ENCODE measurements at places on chromosomes 3 and 15.

DNA sequence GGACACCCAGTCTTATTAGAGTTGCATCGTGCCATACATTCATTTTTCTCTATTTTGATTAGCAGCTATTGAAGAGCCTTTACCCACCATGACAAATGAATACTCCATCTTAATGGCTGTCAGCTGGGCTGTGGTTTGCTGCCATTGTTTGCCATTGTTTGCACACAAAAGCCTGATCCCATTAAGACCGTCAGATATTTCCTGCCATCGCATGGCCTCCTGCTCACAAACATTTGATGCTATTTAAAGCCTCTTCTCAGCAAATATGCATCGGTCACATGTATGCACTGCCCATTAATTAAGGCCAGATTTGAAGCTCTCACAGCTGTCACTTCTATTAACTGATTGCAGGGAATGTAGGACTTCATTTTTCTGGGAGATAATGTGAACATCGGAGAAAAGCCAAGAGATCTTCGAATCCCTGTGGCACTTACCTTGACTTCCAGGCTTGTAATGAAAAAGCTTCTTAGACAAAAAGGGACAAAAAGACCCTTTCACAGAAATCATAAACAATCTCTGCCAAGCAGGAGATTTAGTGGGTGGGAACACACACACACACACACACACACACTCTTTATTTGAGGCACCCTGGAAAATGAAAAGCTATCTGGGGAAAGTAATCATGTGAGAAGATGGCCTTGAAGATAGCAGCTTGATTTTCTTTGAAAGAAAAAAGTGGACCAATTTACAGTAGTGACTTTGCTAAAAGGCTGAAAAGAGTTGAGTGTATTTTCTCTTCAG is 175.4 kb upstream of the NR2E3 start:
- DNase-seq, result no peak

- DNase-seq, result no peak
Measured at GRCh38 chr15:45023659-45024225, 747 bp downstream of the SORD start.

DNA sequence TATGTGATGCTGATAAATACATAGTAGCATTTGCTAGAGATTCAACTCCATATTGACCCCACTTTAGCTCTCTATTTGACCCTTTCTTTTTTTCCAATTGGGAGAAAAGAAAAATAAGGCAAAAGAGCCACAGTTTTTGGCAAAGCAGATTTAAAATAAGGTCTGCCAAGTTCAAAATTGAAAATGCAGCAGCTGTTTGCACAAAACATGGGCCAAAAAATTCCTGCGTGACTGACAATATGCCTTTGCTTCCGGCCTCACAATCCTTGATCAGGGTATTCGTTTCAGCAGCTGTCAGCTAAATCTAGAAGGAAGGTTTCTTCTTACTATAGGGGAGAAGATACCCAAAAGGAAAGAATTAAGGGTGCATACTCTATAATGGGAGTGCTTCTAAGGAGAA is 563.5 kb upstream of the CCDC54 start:
- DNase-seq, result no peak

- DNase-seq, result no peak
Measured at GRCh38 chr3:72550582-72551262, 297.5 kb downstream of the SHQ1 start.

DNA sequence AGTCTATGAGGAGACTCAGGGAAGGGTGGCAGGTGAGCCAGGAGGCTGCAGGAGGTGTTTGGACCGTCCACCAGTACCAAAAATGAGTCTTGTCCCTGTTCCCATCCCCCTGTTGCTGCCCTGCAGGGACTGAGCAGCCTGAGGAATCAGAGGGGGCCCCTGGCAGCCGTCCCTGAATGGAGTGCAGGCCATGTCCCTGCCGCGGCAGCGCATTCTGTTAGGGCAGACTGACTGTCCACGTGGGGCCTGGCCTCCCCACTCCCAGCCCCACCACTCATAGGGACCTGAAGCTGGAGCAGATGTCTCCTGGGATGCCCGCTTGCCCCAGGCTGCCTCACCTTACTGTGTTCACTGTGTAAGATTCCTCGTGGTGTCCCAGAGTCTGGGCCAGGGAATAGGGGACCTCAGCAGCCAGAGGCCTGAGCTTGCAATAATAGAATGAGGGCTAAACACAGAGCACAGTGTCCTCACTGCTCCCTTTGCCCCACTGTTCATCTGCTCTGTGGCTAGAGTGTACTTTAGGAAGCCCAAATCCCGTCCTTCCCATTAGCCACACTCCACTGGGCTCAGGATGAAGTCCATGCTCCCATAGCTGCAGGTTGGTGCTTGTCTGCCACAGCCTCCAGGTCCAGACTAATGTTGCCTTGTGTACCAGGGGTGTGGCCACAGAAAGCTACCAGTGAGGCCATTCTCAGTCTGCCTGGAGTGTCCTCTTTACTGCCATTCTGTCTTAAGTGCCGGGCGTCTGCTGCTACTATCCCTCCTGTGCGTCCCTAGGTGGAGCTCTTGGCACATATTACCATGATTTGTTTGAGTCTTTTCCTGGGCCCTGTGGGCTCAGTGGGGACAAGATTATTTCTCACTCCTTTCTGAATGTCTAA is 63.2 kb downstream of the HCN4 start:
- no peak for DNase-seq

DNA sequence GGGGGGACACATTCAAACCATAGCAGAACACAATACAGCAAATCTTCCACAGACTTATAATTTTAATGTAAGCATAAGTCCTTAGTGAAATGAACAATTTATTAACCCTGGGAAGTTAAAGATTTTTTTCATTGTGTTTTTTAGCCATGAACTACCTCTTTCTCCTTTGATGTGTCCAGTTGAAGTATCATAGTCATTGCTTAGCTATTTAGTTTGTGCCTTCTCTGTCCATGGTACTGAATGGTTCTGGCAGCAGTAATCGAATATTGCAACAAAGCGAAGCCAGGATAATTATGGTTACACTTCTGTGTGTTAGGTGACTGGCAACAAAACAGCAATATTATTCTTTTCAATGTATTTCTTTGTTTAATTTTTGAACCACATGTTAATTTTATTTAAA is 403.0 kb upstream of the ONECUT1 start:
- DNase-seq, result no peak
